Neural cell (in vitro differentiated cells): ENCODE measurements at places on chromosomes 5 and 9. TPM values are rescaled to one million over a fixed set of nuclear protein-coding genes. Genes with fewer than 3 reads are reported as not detected.

Gene TMEM252
- not detected in 2 replicates for polyA plus RNA-seq

Gene MCC
- 2.2 and 4.6 TPM in 2 replicates for polyA plus RNA-seq

Gene AFAP1L1
- polyA plus RNA-seq = not detected in 2 replicates

Gene CTXN3
- 0.83 and 1.0 TPM in 2 replicates for polyA plus RNA-seq

Gene ERMP1
- 7.3 and 7.8 TPM in 2 replicates for polyA plus RNA-seq

Gene FAXDC2
- polyA plus RNA-seq = 0.12 TPM in 1 of 2 replicates, not detected in the other

Gene EPB41L4A
- 4.9 and 7.4 TPM in 2 replicates for polyA plus RNA-seq

Gene PTPRD
- 143 and 153 TPM in 2 replicates for polyA plus RNA-seq

Gene NR5A1
- 0.09 and 2.4 TPM in 2 replicates for polyA plus RNA-seq

Gene SPINK6
- polyA plus RNA-seq = not detected in 2 replicates

Gene GMCL2
- not detected in 2 replicates for polyA plus RNA-seq

Gene SEC24A
- polyA plus RNA-seq = 23.5 and 24.7 TPM in 2 replicates

Gene PCDHGB2
- 0.30 and 0.43 TPM in 2 replicates for polyA plus RNA-seq

Gene FOXD4L3
- polyA plus RNA-seq = not detected in 2 replicates

Gene PCDHB4
- polyA plus RNA-seq = 4.2 and 4.3 TPM in 2 replicates

Gene ARHGEF28
- polyA plus RNA-seq = not detected in 2 replicates

Gene FUBP3
- polyA plus RNA-seq = 59.3 and 70.5 TPM in 2 replicates

Gene MYOZ3
- not detected in 2 replicates for polyA plus RNA-seq

Gene GPR21
- 2.2 and 7.2 TPM in 2 replicates for polyA plus RNA-seq

Gene PIP5K1B
- 0.72 and 1.5 TPM in 2 replicates for polyA plus RNA-seq

Gene SKIC3
- 119 and 145 TPM in 2 replicates for polyA plus RNA-seq

Gene RASGRF2
- polyA plus RNA-seq = 0.08 and 0.42 TPM in 2 replicates

Gene THBS4
- polyA plus RNA-seq = 6.3 TPM in 2 replicates

Gene IFNB1
- not detected in 2 replicates for polyA plus RNA-seq

Gene SUSD3
- not detected in 2 replicates for polyA plus RNA-seq

Gene SLC45A2
- 1.2 and 6.2 TPM in 2 replicates for polyA plus RNA-seq

Gene SH2D3C
- 14.5 and 19.4 TPM in 2 replicates for polyA plus RNA-seq

Gene PCDHAC1
- 2.4 and 3.3 TPM in 2 replicates for polyA plus RNA-seq

Gene FAT2
- polyA plus RNA-seq = not detected in 2 replicates

Gene TEX48
- polyA plus RNA-seq = not detected in 2 replicates

Gene NUDT12
- 22.8 and 24.9 TPM in 2 replicates for polyA plus RNA-seq

Gene GABRA1
- 43.1 and 50.6 TPM in 2 replicates for polyA plus RNA-seq

Gene SLC6A18
- not detected in 2 replicates for polyA plus RNA-seq

Gene TIGD6
- 3.0 and 6.5 TPM in 2 replicates for polyA plus RNA-seq

Gene C5orf58
- polyA plus RNA-seq = not detected in 2 replicates

Gene GALNT12
- 8.4 and 8.9 TPM in 2 replicates for polyA plus RNA-seq

Gene SPINK4
- not detected in 2 replicates for polyA plus RNA-seq

Gene NMRK1
- 11.5 and 12.9 TPM in 2 replicates for polyA plus RNA-seq

Gene EQTN
- not detected in 2 replicates for polyA plus RNA-seq

Gene CHD1
- 62.7 and 64.5 TPM in 2 replicates for polyA plus RNA-seq

Gene SDHA
- 70.4 and 72.2 TPM in 2 replicates for polyA plus RNA-seq

Gene ZFP37
- 28.2 and 35.4 TPM in 2 replicates for polyA plus RNA-seq

Gene RELL2
- 44.9 and 49.4 TPM in 2 replicates for polyA plus RNA-seq

Gene HTR1A
- polyA plus RNA-seq = not detected in 2 replicates

Gene ZNF366
- polyA plus RNA-seq = not detected in 2 replicates

Gene RBM22
- 65.9 and 67.9 TPM in 2 replicates for polyA plus RNA-seq

Gene ESM1
- polyA plus RNA-seq = not detected in 2 replicates

Gene CDO1
- polyA plus RNA-seq = 168 and 201 TPM in 2 replicates

Gene TNFAIP8
- 0.26 and 1.1 TPM in 2 replicates for polyA plus RNA-seq

Gene GAS1
- 1.4 and 1.6 TPM in 2 replicates for polyA plus RNA-seq

Gene PNPLA7
- 0.72 and 0.84 TPM in 2 replicates for polyA plus RNA-seq

Gene CTNND2
- 67.0 and 67.6 TPM in 2 replicates for polyA plus RNA-seq

Gene KIAA0825
- polyA plus RNA-seq = 5.1 and 5.3 TPM in 2 replicates

Gene GPX8
- polyA plus RNA-seq = 0.20 and 1.2 TPM in 2 replicates
